OCI-LY7 (cell line): ENCODE measurements at places on chromosomes 5 and 9.

DNA sequence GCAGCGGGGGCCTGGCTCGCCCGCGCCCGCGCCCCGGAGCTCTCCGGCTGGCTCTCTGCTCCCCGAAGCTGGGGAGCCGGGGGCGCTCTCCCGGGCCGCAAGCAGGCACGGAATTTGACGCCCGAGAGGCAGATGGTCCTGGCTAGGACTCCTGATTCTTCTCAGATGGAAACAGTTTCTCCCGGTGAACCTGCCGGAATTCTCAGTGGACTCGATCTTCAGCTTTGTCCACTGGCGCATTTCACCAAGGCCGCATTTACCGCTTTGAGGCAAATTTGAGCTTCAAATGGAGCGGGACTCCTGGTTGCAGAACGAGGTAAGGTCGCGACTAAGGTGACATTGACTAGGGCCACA lies 305.7 kb upstream of the KCNN2 start:
- DNase-seq: no peak

DNA sequence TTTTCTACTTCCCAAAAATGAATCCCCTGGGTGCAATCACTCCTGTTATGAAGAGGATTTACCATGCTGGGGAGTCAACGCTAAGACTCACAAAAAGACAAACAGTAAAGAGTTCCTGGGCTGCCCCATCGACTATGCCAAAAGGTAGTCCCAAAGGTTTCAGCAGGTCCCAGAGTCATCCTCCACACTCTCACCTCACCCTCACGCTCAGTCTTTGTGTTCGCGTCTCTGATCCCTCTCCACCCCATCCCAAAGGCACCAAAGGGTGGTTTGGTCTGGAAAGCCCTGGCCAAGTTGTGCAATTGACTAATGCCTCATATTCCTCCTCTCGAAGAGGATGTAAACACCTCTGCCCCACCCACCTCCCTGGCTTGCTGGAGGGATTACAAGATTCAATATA lies 240.2 kb upstream of the NFIL3 start:
- no peak for DNase-seq

DNA sequence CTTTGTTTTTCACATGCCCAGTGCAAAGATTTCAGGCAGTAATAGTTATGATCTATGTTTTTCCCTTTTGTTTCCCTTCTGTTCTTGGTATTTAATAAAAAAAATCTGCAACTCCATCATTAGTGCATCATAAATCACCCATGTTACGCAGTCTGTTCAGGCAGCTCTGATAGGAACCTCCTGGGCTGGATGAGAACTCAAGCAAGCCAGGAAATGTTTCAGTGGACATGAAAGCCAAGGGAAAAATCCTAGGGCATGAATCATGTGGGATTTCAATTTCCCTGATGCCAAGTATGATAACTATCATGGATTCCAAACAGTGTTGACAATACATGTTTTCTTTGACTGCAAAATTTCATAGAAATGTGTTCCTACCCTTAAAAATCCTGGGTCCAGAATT lies 119.7 kb upstream of the TARS1 start:
- no peak for DNase-seq

- DNase-seq: peak; percentile 74
These were observed 13.4 kb upstream of the XPA start for GRCh38 chr9:97710356-97711222.

GRCh38 chr5:79982136-79982535 lies 8.9 kb downstream of the MTX3 start:
- DNase-seq: peak; percentile 50
